SJSA1 (cell line): ENCODE measurements at places on chromosomes 1 and 21. TPM values are rescaled to one million over a fixed set of nuclear protein-coding genes. Genes with fewer than 3 reads are reported as not detected.
A peak's percentile ranks its signal among the peaks of the same experiment; 100 is the strongest.

- peak; percentile 42 for DNase-seq
Observed at GRCh38 chr1:28359592-28360239, 9.8 kb upstream of the PHACTR4 start.

- no peak for DNase-seq
Observed at GRCh38 chr1:63033211-63033610, 249.3 kb downstream of the ATG4C start.

- no peak for DNase-seq
Observed at GRCh38 chr1:246761396-246761795, 37.2 kb downstream of the SCCPDH start.

- no peak for DNase-seq
Observed at GRCh38 chr21:37445228-37445627, 78.7 kb downstream of the DYRK1A start.

GRCh38 chr1:198494658-198495103 lies 45.8 kb downstream of the ATP6V1G3 start:
- DNase-seq = no peak

- no peak for DNase-seq
Observed at GRCh38 chr1:247112479-247112781, 8.3 kb upstream of the ZNF669 start.

GRCh38 chr1:50175719-50176639 lies 67.3 kb downstream of the ELAVL4 start:
- no peak for DNase-seq

GRCh38 chr1:162908780-162909179 lies 47.8 kb upstream of the CCDC190 start:
- DNase-seq = no peak

DNA sequence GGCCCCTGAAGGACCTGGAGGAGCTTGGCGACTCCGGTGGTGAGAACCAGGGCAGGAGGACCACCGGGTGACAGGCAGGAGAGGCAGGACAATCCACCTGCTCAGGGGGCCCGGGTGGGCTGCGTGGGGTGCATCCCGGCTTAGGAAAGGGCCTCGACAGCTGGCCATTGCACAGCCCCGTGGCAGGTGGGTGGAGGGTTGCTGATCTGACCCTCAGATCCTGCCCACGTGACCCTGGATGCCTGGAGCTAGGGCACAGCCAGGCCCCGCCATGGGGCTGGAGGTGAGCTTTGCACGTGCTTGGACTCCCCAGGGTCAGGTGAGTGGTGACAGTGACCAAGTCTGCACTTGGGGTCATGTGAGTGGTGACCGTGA lies 35.5 kb upstream of the SLC19A1 start:
- DNase-seq = no peak

GRCh38 chr1:1627261-1627828 lies 4.6 kb upstream of the MMP23B start:
- no peak for DNase-seq

- DNase-seq = no peak
Observed at GRCh38 chr1:226790545-226791181, 51.6 kb upstream of the ITPKB start.

GRCh38 chr1:38609166-38610025 lies 250.2 kb downstream of the RRAGC start:
- DNase-seq = no peak

GRCh38 chr1:232517204-232517603 lies 112.7 kb downstream of the SIPA1L2 start:
- no peak for DNase-seq

GRCh38 chr1:6001992-6002576 lies 9.9 kb upstream of the NPHP4 start:
- no peak for DNase-seq

DNA sequence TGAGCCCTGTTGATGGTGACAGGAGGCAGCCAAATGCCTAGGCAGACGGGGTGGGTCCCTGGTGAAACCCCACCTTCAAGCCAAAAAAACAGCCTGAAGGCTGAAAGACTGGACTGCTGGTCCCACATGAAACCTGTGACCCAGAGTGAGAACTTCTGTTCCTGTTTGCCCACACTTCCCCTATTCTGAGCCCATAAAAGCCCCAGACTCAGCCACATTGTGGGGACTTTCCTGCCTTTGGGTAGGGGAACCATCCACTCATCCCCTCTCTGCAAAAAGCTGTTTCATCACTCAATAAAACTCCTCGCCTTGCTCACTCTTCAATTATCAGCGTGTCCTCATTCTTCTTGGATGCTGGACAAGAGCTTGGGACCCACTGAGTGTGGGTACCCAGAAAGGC lies 25.2 kb downstream of the HTR6 start:
- no peak for DNase-seq

DNA sequence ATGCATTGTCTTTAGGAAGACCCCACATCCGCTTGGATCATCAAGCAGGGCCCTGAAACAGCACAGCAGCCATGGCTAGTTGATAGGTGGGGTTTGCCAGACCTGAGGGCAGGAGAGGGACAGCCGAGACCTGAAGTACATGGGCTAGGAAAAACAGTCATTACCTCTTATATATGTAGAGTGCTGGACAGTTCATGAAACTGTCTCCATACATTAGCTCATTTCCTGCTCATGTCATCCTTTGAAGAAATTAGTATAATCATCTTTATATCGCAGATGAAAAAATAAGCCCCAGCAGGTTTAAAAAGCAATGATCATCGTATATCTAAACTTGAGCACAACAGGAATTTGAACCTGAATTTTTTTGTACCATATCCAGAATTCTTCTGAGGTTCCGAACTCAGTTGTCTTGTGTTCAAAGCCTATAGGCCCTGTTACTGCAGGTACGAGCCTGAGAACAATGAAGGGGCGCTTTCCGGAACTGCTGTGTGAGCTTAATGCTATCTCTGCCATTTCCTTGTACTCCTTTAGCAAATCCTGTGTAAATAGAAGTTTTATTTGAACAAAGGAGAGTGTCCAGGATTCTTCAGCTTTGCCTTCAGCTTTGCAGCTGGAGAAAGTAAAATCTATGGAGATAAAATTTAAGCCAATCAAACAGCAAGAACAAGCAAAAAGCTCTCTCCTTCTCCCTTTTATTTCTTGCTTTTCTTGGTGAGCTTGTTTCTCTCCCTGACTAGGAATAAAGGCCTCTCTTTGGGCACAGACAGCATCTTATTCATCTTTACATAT lies 32.4 kb upstream of the DUSP10 start:
- no peak for DNase-seq

DNA sequence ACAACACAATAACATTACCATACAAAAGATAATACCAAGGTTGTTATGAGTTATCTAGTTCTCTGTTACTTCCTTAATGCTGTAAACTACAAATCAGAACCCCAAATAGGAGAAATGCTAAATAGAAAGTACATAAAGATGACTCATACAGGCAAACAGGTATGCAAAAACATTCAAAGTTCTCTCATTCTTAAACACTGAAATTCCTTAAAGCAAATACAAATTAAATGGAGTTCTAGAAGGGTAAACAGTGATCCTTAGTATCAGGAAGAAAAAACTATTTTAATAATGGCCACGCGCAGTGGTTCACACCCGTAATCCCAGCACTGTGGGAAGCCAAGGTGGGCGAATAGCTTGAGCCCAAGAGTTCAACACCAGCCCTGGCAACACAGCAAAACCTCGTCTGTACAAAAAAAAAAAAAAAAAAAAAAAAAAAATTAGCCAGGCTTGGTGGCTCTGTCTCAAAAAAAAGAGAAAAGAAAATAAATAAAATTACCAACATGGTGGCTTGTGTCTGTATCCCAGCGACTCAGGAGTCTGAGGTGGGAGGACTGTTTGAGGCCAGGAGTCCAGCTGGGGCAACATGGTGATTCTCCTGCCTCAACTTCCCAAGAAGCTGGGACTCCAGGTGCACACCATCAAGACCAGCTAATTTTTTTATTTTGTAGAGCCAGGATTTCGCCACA lies 17.5 kb downstream of the FBXO42 start:
- DNase-seq = peak; percentile 8

Gene SELE
- 0.21 and 0.22 TPM in 2 replicates for total RNA-seq

Gene CTSK
- total RNA-seq = 44.6 and 46.2 TPM in 2 replicates

Gene ACTN2
- total RNA-seq = not detected in 2 replicates

Gene ITLN1
- total RNA-seq = not detected in 2 replicates

Gene WNT3A
- not detected in 2 replicates for total RNA-seq

Gene GRIK3
- total RNA-seq = not detected in 2 replicates

Gene C1orf210
- not detected in 2 replicates for total RNA-seq

Gene SLAMF1
- not detected in 2 replicates for total RNA-seq

Gene OR2T35
- not detected in 2 replicates for total RNA-seq

Gene OR14K1
- not detected in 2 replicates for total RNA-seq

Gene TNFRSF14
- total RNA-seq = 8.1 and 22.2 TPM in 2 replicates

Gene CLDN17
- total RNA-seq = not detected in 2 replicates

Gene LCE1B
- total RNA-seq = not detected in 2 replicates

Gene ARID4B
- total RNA-seq = 25.1 and 28.3 TPM in 2 replicates

Gene AKNAD1
- 0.21 TPM in 1 of 2 replicates, not detected in the other for total RNA-seq
